Osteocyte (in vitro differentiated cells): ENCODE measurements at places on chromosomes 4 and X.

DNA sequence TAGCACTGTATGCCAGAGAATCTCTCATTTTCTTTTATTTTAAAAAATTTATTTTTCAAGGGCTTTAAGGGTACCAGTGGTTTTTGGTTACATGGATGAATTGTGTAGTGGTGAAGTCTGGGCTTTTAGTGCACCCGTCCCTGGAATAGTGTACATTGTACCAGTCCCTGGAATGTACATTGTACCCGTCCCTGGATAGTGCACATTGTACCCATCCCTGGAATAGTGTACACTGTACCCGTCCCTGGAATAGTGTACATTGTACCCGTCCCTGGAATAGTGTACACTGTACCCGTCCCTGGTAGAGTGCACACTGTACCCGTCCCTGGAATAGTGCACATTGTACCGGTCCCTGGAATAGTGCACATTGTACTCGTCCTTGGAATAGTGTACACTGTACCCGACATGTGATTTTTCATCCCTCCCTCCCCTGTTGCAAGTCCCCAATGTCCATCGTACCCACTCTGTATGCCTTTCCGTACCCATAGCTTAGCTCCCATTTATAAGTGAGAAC is 56.1 kb upstream of the HELT start:
- H3K27me3 ChIP-seq: no peaks in the 10 kb centered on the region
- H3K4me1 ChIP-seq: peaks cover 13% of the 10 kb centered on the region
- no peak overlapping the region for H3K27ac ChIP-seq
- DNase-seq: peak; percentile 30
- H3K36me3 ChIP-seq: peaks cover 2% of the 10 kb centered on the region

- H3K4me1 ChIP-seq: no peaks in the 10 kb centered on the region
- no peak overlapping the region for H3K27ac ChIP-seq
- no peak for DNase-seq
- H3K4me3 ChIP-seq: no peak overlapping the region
Observed at GRCh38 chr4:6549445-6549844, 25.5 kb upstream of the MAN2B2 start.

- no peaks in the 10 kb centered on the region for H3K36me3 ChIP-seq
- no peak overlapping the region for H3K4me3 ChIP-seq
- no peaks in the 10 kb centered on the region for H3K27me3 ChIP-seq
- no peak for DNase-seq
- H3K4me1 ChIP-seq: no peaks in the 10 kb centered on the region
Observed at GRCh38 chrX:73728602-73729001, 165.6 kb downstream of the CHIC1 start.

GRCh38 chr4:75989846-75990528 is 758 bp downstream of the SDAD1 start:
- no peak for DNase-seq
- peak overlapping the region; percentile 86 for H3K4me3 ChIP-seq
- peak overlapping the region; percentile 79 for H3K27ac ChIP-seq

DNA sequence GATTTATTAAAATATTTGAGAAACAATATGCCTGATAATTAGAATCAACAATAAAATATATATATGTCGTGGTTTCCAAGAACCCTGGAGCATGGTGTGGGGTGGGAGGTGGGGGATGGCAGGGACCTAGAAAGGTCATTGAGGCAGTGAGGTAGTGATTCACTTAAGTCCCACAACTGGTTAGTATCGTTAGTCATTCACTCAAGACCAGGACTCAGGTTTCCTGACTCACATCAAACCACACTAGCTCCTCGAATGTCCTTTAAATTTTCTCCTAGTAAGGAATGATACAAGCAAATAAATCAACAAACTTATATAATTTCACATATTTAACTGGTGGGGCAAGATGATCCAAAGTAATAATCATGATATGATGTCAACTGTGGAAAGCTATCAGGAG is 158.8 kb upstream of the AADAT start:
- no peaks in the 10 kb centered on the region for H3K36me3 ChIP-seq
- no peaks in the 10 kb centered on the region for H3K27me3 ChIP-seq
- no peak overlapping the region for H3K27ac ChIP-seq
- H3K4me3 ChIP-seq: no peak overlapping the region
- H3K4me1 ChIP-seq: no peaks in the 10 kb centered on the region

- peaks cover 8% of the 10 kb centered on the region for H3K4me1 ChIP-seq
- H3K27me3 ChIP-seq: no peaks in the 10 kb centered on the region
- no peak for DNase-seq
- H3K4me3 ChIP-seq: peak overlapping the region; percentile 88
- H3K36me3 ChIP-seq: no peaks in the 10 kb centered on the region
Observed at GRCh38 chrX:103918050-103918449, 44.4 kb upstream of the TMSB15B start.

- no peak overlapping the region for H3K4me3 ChIP-seq
- H3K36me3 ChIP-seq: no peaks in the 10 kb centered on the region
- H3K4me1 ChIP-seq: peaks cover 8% of the 10 kb centered on the region
- H3K27me3 ChIP-seq: no peaks in the 10 kb centered on the region
- DNase-seq: no peak
- H3K27ac ChIP-seq: no peak overlapping the region
Observed at GRCh38 chr4:83894831-83895230, 358.9 kb downstream of the GPAT3 start.

GRCh38 chr4:176561368-176561767 is 231.4 kb downstream of the VEGFC start:
- no peak for DNase-seq
- no peak overlapping the region for H3K4me3 ChIP-seq
- H3K36me3 ChIP-seq: no peaks in the 10 kb centered on the region
- H3K27ac ChIP-seq: no peak overlapping the region
- H3K27me3 ChIP-seq: peaks cover 16% of the 10 kb centered on the region

- no peak for DNase-seq
- peak overlapping the region; percentile 88 for H3K27ac ChIP-seq
- H3K36me3 ChIP-seq: peaks cover 2% of the 10 kb centered on the region
- H3K4me1 ChIP-seq: peaks cover 78% of the 10 kb centered on the region
- no peaks in the 10 kb centered on the region for H3K27me3 ChIP-seq
Observed at GRCh38 chr4:2799224-2799911, 6.5 kb downstream of the SH3BP2 start.

- no peak for DNase-seq
- H3K27me3 ChIP-seq: no peaks in the 10 kb centered on the region
- H3K4me1 ChIP-seq: peaks cover 37% of the 10 kb centered on the region
- H3K27ac ChIP-seq: peak overlapping the region; percentile 69
- H3K4me3 ChIP-seq: no peak overlapping the region
- H3K36me3 ChIP-seq: peaks cover 8% of the 10 kb centered on the region
Observed at GRCh38 chr4:175341203-175341755, 423.1 kb downstream of the ADAM29 start.

DNA sequence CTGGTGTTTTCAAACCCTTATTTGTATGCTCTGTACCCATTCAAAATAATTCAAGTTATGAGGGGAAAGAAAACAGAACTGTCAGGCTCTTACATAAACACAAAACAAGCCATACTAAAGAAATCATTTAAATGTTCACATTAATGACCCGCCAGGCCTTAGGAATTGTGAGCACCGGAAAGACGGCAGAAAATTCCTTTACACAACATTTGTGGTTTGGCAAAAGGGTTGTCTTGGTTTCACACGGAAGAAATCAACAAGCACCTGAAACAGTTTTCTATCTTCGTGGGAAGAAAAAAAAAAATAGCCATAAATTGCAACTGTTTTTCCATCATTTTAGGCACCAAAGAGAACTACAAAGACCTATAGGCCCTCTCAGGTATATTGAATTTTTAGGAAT is 188.5 kb upstream of the FTHL17 start:
- no peaks in the 10 kb centered on the region for H3K27me3 ChIP-seq
- peaks cover 47% of the 10 kb centered on the region for H3K36me3 ChIP-seq
- H3K4me1 ChIP-seq: peaks cover 43% of the 10 kb centered on the region
- peak overlapping the region; percentile 75 for H3K27ac ChIP-seq

DNA sequence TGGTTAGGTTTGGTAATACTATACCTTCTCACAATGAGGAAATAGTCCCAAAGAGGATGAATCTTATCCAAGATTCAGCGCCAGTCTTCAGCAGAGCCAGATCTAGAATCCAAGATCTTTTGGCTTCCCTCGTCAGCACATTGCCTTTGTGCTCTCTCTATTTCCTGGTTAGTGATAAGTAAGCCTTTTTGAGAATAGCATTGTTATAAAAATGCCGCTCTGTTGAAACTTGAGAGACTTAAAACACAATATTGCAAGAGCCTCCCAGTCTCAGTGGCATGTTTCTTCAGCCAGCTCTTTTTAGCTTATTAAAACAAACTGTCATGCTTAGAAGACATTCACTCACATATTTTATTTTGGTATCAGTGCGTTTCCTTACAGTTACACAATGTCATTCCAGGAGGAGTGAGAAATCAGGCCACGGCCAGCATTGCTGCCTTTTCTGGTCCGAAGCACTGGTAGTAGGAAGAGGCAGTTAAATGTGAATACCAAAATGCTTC is 141.4 kb downstream of the KLHL8 start:
- peaks cover 44% of the 10 kb centered on the region for H3K4me1 ChIP-seq
- peak overlapping the region; percentile 68 for H3K27ac ChIP-seq
- peak overlapping the region; percentile 37 for H3K4me3 ChIP-seq
- no peaks in the 10 kb centered on the region for H3K27me3 ChIP-seq

- DNase-seq: no peak
- peaks cover 2% of the 10 kb centered on the region for H3K27me3 ChIP-seq
- H3K36me3 ChIP-seq: no peaks in the 10 kb centered on the region
- H3K4me3 ChIP-seq: no peak overlapping the region
Observed at GRCh38 chrX:8980756-8981155, 53.2 kb downstream of the FAM9B start.

- H3K27ac ChIP-seq: no peak overlapping the region
- H3K4me1 ChIP-seq: peaks cover 5% of the 10 kb centered on the region
- no peak overlapping the region for H3K4me3 ChIP-seq
- no peaks in the 10 kb centered on the region for H3K27me3 ChIP-seq
Observed at GRCh38 chr4:33013282-33013681, 2293.1 kb downstream of the PCDH7 start.

GRCh38 chrX:105820247-105820646 is 2.1 kb upstream of the NRK start:
- no peak overlapping the region for H3K4me3 ChIP-seq
- H3K36me3 ChIP-seq: no peaks in the 10 kb centered on the region

GRCh38 chr4:140702096-140702757 is 54.0 kb downstream of the TBC1D9 start:
- no peak overlapping the region for H3K4me3 ChIP-seq
- H3K36me3 ChIP-seq: peaks cover 25% of the 10 kb centered on the region
- peaks cover 39% of the 10 kb centered on the region for H3K4me1 ChIP-seq
- H3K27me3 ChIP-seq: no peaks in the 10 kb centered on the region

DNA sequence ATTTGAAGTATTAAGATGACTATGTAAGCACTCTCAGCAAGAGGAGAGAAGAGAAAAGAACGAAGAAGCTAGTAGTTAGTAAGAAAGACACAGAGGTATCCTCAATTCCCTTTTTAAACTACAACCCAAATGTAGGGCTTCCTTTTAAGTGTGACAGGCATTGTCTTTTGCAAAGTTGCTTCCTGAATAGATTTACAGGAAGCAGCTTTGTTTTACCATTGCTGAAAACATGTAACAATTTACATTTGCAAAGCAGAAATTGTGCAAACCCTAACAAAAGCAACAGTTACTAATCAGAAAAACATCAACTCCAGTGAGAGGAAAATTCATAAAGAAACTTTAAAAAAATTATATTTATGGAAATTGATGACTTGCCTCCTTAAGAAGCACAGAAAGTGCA is 96.4 kb downstream of the FAM13A start:
- no peak for DNase-seq
- peaks cover 3% of the 10 kb centered on the region for H3K4me1 ChIP-seq
- H3K27ac ChIP-seq: no peak overlapping the region
- H3K4me3 ChIP-seq: no peak overlapping the region
- no peaks in the 10 kb centered on the region for H3K27me3 ChIP-seq

GRCh38 chr4:76836860-76837562 is 60.9 kb downstream of the SOWAHB start:
- DNase-seq: no peak
- H3K4me3 ChIP-seq: no peak overlapping the region
- peaks cover 9% of the 10 kb centered on the region for H3K4me1 ChIP-seq
- H3K36me3 ChIP-seq: no peaks in the 10 kb centered on the region
- no peaks in the 10 kb centered on the region for H3K27me3 ChIP-seq

DNA sequence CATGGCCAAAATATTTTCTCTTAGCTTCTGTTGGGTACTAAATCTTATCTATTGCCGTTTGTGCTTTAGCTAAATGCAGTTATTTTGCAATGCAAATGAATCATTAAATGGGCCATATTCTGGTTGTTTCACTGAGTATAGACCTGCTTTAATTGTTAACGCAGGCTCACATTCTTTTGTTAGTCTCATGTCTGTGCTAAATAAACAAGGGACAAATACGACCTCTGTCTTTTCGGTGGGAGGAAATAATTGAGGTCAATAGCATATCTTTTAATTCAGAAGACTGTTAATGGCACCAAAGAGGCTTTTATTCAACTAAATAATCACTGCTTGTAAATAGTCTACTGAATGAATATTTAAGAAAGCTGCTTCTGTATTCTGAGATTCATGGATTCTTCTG is 76.9 kb downstream of the DIAPH2 start:
- no peak overlapping the region for H3K4me3 ChIP-seq
- no peak overlapping the region for H3K27ac ChIP-seq
- H3K4me1 ChIP-seq: no peaks in the 10 kb centered on the region
- DNase-seq: no peak

DNA sequence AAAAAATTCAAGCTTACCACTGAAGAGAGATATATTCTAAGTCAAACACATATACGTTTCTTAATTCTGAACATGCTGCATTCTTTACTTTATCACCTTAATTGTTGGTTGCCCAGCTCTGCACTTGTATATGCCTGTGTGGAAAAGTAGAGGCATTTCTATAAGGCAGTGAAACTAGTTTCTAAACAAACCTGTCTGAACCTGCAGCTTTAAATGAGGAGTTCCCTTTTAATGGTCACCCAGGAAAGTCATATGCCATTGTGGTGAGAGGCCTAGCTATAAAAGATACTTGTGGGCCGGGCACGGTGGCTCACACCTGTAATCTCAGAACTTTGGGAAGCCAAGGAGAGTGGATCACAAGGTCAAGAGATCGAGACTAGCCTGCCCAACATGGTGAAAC is 147.4 kb upstream of the RXFP1 start:
- peaks cover 48% of the 10 kb centered on the region for H3K4me1 ChIP-seq
- no peak overlapping the region for H3K27ac ChIP-seq
- no peaks in the 10 kb centered on the region for H3K36me3 ChIP-seq
- no peak for DNase-seq
- no peak overlapping the region for H3K4me3 ChIP-seq

- H3K27ac ChIP-seq: no peak overlapping the region
- H3K27me3 ChIP-seq: no peaks in the 10 kb centered on the region
- no peaks in the 10 kb centered on the region for H3K4me1 ChIP-seq
- DNase-seq: no peak
Observed at GRCh38 chrX:115138040-115138439, 51.2 kb upstream of the RBMXL3 start.

GRCh38 chrX:138775517-138775916 is 64.0 kb upstream of the FGF13 start:
- no peak for DNase-seq
- H3K4me3 ChIP-seq: no peak overlapping the region
- H3K36me3 ChIP-seq: no peaks in the 10 kb centered on the region
- H3K27ac ChIP-seq: no peak overlapping the region
- H3K27me3 ChIP-seq: no peaks in the 10 kb centered on the region
- H3K4me1 ChIP-seq: no peaks in the 10 kb centered on the region

- H3K27me3 ChIP-seq: no peaks in the 10 kb centered on the region
- H3K27ac ChIP-seq: peak overlapping the region; percentile 99
- peaks cover 2% of the 10 kb centered on the region for H3K36me3 ChIP-seq
- DNase-seq: no peak
Observed at GRCh38 chrX:53421772-53422085, 725 bp downstream of the SMC1A start.
